ENCODE measurements at places on chromosomes 16 and 17.

DNA sequence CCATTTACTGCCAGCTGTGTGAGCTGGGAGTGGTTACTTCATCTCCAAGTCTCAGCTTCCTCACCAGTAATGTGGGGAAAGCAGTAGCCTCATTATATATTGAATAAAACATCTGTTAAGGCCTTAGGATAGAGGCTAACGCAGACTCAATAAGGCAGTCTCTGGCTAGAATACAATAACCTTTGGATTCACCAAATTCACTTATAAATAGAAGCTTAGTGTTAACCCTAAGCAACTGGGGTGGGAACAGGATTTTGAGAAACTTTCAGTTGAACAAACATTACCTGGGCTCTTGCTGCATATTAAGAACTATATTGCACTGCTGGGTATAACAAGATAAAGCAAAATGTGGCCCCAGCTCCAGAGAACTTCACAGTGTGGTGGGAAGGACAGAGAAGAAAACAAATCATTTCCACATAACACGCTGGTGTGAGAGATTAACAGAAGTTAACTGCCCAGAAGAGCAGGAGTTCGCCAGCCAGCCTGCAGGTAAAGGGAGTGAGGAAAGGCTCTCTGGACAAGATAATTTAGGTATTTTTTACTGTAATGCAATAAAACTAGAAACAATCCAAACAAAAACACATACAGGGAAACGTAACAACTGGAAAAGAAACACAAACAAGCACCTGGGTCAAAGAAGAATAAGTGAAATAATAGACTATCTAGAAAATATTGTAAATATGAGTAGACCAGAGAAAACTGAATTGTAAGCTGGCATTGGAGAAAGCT, 57.0 kb downstream of the USP31 start:
- no peak for DNase-seq

- no peak for DNase-seq
Observed at GRCh38 chr16:11256661-11257130, 692 bp upstream of the SOCS1 start.

DNA sequence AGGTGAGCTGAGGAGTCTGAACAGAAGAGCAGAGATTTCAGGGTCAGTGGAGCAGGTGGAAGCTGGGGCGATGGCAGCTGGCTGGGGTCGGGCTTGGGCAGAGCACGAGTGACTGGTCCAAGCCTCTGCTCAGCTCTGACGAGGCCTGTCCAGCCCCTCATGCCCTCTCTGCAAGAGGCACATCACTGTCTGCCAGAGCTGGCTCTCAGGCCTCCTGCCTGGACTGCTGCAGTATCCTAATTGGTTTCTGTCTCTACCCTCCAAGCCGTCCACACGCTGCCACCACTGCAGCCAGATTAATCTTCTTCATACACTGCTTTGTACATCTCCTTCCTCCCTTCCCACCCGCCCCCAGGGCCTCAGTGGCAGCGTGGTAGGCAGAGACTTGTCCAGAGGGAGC, 25.4 kb downstream of the CACNA1G start:
- no peak for DNase-seq

- no peak for DNase-seq
Observed at GRCh38 chr17:6479622-6480302, 35.5 kb downstream of the PIMREG start.

GRCh38 chr17:39688475-39688835, 598 bp upstream of the PGAP3 start:
- DNase-seq: no peak

Data from activated naive CD4-positive, alpha-beta T cell (primary cell).